ENCODE measurements at places on chromosomes 11 and 22.

- DNase-seq = no peak
Measured at GRCh38 chr11:92653454-92653853, 316.0 kb upstream of the MTNR1B start.

DNA sequence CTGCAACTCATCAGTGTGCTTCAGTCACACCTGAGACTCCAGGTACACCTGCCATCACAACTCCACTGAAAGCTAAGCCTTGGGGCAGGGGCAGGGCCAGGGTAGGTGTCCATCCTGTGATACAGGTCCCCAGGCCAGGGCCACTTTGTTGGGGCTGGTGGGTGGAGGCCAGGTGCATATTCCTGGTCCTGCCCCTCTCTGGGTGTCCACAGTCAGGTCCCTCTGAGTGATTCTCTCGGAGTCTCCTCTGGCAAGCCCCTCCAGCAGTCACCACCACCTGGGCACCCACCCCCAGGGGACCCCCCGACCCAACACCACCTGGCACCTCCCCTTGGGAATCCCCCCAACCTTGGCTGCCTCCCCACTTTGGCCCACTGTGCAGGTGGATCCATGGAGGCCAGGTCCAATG is 9.5 kb upstream of the ACR start:
- DNase-seq = no peak

DNA sequence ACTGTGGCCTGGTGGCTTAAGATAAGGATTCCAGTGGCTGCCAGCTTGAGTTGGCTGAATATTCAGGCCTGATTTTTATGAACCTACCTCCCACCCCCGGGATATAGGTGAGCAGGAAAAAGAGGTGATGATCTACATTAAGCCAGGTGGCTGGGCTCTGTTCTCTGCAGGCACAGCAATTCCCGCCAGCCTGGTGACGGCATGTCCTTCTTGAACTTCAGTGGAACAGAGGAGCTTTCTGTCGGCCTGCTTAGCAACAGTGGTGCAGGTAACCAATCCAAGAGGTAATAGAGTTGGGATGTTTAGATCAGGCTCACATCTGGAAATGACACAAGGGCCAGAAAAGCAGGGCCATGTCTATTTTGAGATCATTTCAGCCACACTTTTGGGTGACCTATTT is 68.7 kb downstream of the DEPDC5 start:
- DNase-seq = no peak

GRCh38 chr11:131880316-131880715 is 509.9 kb downstream of the NTM start:
- DNase-seq = no peak

GRCh38 chr11:126628790-126629621 is 273.5 kb downstream of the ST3GAL4 start:
- no peak for DNase-seq

DNA sequence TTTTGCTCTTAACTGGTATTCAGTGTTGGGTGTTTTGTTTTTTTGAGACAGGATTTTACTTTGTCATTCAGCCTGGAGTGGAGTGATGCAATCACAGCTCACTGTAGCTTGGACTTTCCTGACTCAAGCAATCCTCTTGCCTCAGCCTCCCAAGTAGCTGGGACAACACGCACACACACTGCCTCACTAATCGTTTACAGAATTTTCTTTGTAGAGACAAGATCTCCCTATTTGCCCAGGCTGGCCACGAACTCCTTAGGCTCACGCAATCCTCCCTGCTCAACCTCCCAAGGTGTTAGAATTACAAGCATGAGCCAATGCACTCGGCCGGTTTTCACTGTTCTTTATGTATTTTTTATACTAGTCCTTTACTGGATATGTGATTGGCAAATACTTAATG is 51.0 kb upstream of the IGLL5 start:
- DNase-seq = no peak

GRCh38 chr11:65390099-65390941 is 3.9 kb downstream of the FRMD8 start:
- DNase-seq = no peak
